PC-3 (cell line): ENCODE measurements at places on chromosomes 16 and 17. TPM values are rescaled to one million over a fixed set of nuclear protein-coding genes. Genes with fewer than 3 reads are reported as not detected.

Gene HOXB9
- total RNA-seq, result 7.0 and 8.3 TPM in 2 replicates

Gene SOX9
- 119 and 151 TPM in 2 replicates for total RNA-seq

GRCh38 chr16:86955136-86955855 lies 361.9 kb downstream of the C16orf95 start:
- H3K27me3 ChIP-seq, result peaks cover 2% of the 10 kb centered on the region; the same call in 1 of the 2 replicates
- peaks cover 26% of the 10 kb centered on the region for H3K4me1 ChIP-seq
- no peak overlapping the region for H3K4me3 ChIP-seq
- DNase-seq, result no peak

DNA sequence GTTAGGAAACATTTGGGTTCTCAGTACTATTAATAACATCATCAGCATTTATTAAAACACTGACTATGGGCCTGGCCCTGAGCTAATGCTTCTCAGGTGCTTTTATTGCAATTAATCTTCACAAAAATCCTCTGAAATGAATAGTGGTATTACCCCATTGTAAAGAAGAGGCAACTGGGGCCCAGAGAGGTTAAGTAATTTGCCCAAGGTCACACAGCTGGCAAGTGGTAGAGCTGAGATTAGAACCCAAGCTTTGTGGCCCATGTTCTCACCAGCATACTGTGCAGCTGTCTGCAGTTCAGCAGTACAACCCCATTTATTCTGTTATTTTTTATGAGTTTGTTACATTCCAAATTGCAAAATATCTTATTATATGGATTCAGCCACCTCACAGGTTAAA lies 82.3 kb downstream of the TBC1D16 start:
- no peaks in the 10 kb centered on the region for H3K4me1 ChIP-seq
- DNase-seq, result no peak
- no peaks in the 10 kb centered on the region for H3K27me3 ChIP-seq
- H3K4me3 ChIP-seq, result no peak overlapping the region
